ENCODE measurements at places on chromosomes 4 and X. TPM values are rescaled to one million over a fixed set of nuclear protein-coding genes. Genes with fewer than 3 reads are reported as not detected.

PSMD10 gene
- polyA plus RNA-seq, result 56.0 TPM

MAGEA1 gene
- polyA plus RNA-seq, result not detected

TIGD4 gene
- polyA plus RNA-seq, result 5.2 TPM

RENBP gene
- 3.9 TPM for polyA plus RNA-seq

TBX22 gene
- 0.07 TPM for polyA plus RNA-seq

GAGE12H gene
- polyA plus RNA-seq, result not detected

CT55 gene
- polyA plus RNA-seq, result 0.18 TPM
